Right lung (tissue), 10 donors: ENCODE measurements at places on chromosomes 3 and 15.

DNA sequence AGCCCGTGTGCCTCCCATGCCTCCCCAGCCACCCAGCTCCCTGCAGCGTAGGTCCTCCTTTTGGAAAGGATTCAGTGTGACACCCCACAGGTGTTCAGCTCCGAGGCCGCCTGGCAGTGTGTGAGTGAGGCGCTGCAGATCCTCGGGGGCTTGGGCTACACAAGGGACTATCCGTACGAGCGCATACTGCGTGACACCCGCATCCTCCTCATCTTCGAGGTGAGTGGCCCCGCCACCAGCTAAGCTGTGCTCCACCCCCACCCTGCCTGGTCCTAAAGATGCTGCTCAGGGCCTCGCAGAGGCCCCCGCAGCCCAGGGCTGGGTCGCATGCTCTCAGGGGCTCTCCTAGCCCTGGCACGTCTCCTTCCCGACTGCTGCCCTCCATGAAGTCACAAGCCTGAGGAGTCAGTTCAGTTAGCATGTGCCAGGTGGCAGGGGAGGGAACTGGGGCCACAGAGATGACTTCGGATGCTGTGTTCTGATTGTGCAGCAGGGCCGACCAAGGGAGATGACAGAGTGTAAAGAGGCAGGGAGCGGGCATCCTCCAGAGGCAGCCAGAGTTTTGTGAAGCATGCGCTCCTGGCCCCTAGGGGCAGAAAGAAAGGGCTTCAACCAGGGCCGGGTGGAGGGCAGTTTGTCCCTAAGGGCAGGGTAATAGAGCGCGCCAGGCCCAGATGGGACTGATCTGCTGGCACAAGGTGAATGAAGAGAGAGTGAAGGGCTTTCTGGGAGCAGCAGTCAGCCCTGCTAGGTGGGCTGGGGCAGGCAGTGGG lies 26.8 kb downstream of the ACAD9 start:
- DNase-seq: no peak

DNA sequence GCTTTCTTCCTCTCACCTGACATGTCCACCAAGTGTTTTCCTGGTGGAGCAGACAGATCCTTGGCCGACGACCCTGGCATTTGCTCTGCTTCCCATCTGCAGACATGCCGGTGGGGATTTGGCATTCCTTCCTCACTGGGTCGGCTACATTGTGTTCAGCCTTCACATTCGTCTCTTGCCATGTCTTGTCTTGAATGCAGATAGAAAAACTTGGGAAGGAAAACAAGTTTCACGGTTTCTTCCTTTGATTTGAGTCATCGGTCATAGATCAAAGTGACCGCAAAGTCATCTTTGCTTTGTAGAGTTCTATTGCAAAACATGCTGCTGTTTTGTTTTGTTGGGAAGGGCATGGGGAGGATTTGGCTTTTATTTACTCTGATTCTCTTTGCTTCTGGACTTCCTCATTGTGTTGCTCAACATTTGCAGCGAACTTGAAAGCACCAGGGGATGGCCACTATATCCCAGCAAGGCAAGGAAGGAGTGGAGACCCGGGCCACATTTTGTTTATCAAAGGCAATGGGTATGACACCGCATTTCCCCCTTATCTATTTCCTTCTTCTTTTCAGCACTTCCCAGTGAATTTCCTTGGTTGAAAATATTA lies 321.3 kb downstream of the CACNA2D3 start:
- DNase-seq: no peak

DNA sequence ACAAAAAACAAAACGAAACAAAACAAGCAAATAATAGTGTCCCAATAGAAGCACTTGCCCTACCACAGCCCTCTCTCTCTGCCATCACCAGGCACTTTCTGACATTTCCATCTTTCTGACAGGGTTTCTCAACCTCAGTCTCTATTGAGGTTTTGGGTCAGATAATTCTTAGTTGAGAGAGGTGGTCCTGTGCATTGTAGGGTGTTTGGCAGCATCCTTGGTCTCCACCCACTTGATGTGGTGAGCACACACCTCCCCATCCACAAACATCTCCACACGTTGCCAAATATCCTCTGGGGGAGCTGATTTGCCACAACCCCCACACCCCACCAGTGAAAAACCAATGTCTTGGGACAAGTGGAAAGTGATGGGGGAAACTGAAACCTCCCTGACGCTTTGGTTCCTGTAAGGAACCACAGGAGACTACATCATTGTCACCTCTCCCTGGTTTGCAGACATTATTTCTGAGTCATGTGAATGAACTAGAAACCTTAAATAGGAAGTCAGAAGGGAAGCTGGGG lies 733.7 kb upstream of the CFAP20DC start:
- DNase-seq: no peak

DNA sequence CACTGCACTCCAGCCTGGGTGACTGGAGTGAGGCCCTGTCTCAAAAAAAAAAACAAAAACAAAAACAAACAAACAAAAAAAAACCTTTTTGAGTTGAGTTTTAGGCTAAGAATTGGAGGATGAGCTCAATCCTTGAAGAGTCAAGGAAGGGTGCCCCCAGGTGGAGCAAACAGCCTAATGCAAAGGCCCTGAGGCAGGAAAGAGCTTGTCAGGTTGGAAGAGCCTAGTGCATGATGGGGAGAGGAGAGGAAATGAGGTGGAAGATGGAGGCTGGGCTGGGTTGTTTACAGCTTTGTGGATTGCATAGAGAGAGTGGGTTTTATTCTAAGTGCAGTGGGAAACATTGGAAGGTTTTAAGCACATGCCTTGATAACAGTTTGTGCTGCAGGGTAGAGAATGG lies 2.1 kb upstream of the SNX22 start:
- DNase-seq: no peak

DNA sequence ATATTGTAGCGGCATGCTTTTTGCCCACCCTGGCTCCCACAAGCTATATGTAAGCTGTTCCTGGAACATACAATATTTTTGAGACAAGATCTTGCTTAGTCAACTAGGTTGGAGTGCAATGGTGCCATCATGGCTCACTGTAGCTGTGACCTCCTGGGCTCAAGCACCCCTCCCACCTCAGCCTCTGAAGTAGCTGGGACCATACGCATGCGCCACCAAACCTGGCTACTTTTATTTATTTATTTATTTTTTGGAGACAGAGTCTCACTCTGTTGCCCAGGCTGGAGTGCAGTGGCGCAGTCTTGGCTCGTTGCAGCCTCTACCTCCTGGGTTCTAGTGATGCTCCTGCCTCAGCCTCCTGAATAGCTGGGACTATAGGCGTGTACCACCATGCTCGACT lies 6.7 kb upstream of the SQOR start:
- no peak for DNase-seq

DNA sequence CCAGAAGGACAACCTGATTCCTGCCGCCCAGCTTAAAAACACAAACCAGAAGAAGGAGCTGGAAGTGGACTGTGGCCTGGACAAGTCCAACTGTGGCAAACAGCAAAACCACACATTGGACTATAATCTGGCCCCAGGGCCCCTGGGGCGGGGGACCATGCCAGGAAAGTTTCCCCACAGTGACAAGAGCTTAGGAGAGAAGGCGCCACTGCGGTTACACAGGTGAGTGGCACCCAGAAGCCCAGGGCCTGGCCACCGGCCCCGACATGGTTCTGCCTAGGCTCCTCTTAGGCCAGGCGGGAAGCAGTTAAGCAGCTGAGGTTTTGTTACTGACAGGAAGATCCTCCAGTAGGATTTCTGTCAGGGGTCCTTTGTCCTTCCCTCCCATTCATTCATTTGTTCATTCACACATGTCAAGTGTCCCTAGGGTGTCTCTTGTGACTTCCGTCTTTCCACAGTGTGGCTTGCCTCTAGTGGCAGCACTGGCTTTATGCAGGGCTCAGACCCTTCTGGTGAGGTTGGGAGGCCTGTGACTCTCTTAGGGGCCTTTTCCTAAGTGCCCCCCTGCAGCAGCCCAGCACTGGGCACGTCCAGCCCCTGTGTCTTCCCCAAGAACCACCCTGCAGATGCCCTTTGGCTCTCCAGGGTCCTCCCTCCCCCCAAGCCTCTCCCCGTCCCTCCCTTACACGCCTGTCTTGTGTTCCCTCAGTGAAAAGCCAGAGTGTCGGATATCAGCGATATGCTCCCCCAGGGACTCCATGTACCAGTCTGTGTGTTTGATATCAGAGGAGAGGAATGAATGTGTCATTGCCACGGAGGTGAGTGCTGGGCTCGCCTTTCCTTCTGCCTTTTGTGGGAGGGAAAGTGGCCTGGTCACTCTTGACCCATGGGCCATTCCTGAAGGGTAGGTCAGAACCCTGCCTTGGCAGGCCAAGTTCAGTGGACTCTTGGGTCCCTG lies 7.8 kb downstream of the DLL4 start:
- no peak for DNase-seq

GRCh38 chr15:67870868-67871408 lies 31.1 kb upstream of the RNU6-1 start:
- no peak for DNase-seq

DNA sequence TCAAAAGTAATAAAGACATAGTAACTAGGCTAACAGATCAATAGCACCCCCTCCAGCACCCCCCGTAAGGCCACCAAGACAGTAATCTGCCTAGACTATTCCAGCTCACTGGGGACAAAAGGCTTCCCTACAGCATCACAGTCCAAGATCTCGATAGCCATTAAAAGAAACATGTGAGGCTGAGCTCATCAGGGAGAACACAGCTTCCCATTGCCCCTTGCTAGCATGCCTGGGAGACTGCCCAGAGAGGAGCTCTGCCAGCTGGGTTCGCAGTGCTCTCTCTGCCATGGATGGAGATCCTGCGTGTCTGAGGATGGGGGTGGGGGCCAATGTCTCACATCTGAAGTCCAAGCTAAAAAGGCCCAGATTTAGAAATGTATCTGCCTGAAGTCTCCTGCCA lies 17.8 kb downstream of the LRIG1 start:
- DNase-seq: no peak

GRCh38 chr3:119279584-119280243 lies 14.5 kb upstream of the ARHGAP31 start:
- no peak for DNase-seq

- DNase-seq: peak; percentile 93
Measured at GRCh38 chr3:32641356-32641755, 43.6 kb upstream of the CNOT10 start.

DNA sequence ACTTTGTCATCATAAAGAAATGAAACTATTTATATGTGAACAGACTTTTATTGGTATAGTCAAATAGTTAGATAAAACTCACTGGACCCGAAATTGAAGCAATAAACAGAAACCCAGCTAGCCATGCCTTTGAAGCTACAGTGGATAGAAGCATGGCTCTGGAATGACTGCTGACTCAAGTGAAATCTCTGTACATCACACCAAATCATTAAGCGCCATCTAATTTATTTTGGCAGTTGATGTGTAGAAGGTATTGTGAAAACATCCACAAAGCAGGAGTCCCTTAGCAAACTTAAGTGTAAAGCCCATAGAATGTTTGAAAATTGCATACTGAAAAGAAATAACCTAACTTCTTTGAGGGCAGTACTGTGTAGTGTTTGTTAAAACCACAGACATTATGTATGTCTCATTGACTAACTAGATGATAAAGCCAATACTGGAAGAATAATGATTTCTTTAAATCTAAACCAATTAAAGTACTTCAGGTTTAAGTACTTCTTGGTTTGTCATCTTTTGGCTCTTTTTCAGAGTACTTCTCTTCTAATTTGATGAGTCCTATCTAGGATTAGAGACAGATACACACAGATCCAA lies 42.8 kb upstream of the FBXL22 start:
- no peak for DNase-seq

GRCh38 chr3:1953536-1953935 lies 145.1 kb upstream of the CNTN4 start:
- DNase-seq: no peak

GRCh38 chr3:71657831-71658530 lies 67.2 kb downstream of the EIF4E3 start:
- peak; percentile 44 for DNase-seq

DNA sequence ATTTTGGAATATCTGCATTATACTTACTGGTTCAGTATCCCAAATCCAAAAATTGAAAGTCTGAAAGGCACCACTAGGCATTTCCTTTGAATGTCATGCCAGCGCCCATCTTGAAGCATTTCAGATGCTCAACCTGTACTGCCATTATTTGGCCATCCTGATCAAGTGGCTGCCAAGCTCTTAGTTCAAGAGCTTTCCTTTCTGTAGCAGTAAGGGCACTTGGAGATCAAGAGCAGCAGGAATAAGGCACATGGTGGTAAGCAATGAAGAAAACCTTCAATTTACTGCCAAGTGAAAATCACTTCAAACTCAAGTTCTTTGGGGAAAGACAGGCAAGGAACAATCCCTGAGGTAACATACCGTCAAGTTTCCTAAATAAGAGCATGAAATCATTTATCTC lies 10.0 kb downstream of the RHOA start:
- peak; percentile 40 for DNase-seq

DNA sequence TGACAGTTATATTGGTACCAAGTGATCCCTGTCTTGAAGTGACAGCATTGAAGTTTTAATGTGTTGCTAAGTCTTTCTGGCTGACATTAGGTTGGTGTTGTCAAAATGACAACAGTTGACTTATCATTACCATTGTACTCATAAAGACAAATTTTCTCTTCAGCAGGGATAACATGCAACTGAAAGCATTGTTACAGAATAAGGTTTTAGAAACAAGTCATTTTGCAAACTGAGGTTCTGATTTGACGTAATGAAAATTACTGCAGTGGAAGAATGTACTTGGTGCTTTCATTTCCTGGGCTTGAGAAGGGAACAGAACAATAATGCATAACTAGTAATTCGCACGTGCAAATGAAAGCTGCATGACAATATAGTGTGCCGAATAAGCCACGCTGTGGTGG lies 75.1 kb downstream of the MOBP start:
- DNase-seq: no peak

DNA sequence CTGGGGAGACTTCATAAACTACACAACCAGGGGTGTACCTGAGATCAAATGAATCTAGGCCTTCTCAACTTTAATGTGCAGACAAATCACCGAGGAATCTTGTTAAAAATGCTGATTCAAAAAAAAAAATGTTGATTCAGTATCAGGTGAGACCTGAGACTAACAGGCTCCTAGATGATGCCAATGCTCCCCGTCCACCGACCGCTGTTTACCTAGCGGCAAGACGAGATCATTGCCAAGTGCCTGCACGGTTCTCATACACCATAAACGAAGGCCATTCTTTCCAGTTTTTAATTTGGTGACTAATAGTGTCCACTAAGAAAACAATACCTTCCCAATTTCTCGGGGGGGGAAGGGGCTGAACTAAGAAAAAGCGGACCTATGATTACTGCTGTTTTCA lies 2.5 kb upstream of the FSIP1 start:
- no peak for DNase-seq

DNA sequence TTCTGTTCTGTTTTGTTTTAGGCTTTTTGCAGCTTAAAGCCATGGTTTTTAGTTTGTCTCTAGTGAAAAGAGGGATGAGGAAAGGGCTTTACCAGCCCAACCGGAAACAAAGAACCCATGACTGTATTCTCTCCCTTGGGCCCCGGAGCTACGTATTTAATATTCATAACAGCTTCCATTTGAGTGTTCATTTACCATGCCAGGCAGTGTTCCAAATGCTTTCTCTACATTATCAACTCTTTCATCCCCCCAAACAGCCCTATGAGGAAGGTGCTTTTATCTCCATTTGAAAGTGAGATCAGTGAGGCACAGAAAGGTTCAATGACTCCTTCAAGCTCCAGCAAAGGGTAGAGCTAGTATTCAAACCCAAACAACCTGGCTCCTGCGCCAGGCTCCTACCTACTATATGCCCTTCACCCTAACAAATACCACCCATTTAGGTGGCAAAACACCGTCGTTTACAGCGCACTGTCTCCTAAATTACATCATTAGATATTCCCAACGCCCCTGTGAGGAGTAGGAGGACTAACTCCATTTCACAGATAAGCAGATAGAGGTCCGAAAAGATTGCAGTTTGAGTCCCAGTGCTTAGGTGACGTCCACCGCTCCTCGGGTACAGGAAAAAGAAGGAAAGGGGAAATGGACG lies 27.9 kb downstream of the GTPBP8 start:
- DNase-seq: peak; percentile 23
